ENCODE measurements at places on chromosomes 16 and 17.

DNA sequence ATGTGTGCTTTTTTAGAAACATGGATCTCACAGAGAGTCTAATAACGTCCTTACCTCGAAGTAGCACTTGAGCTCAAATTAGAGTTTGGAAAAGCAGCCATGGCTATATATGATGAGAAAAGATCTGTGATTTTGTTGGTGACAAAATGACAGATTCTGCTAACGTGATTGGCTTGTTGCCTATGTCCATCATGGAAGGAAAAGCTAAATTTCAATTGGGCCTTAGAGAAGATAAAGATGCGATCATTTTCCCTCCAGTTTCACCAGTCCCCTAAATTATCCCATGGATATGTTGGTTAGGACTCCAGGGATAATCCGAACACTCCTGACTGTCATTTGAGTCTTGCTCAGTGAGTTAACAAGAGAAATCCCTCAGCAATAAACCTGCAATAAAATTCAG lies 175.8 kb downstream of the C16orf95 start:
- no peak overlapping the region for H3K27ac ChIP-seq
- no peak overlapping the region for H3K4me3 ChIP-seq
- H3K36me3 ChIP-seq: peaks cover 1% of the 10 kb centered on the region
- H3K4me1 ChIP-seq: no peaks in the 10 kb centered on the region
- H3K27me3 ChIP-seq: no peaks in the 10 kb centered on the region

DNA sequence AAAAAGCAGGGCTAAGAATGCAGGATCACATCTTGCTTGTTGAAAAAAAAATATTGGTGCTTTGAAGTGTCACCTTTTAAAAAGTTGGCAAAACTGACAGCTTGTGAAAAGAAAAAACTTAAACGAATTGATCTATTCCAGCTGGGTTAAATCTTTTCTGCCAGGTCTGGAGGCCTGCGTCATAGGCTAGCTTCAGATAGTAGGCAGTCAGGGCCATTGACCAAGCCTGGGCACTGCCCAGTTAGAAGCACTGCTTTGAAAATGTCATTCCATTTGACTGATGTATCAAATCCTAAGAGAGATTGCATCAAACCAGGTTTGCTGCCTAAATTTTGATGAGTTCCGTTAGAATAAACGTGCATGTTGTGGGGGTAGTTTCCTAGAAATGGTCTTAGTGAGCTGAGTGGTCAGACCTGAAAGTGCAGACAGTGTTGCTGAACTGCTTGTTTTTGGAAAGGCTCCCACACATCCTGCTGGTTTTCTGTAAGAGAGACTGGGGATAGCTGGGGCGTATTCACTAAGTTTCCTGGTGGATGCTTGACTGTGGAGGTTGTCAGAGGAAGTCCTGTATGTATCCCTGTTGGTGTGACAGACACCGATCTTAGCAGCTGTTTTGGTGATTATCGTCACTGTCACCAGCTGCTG lies 38.8 kb downstream of the NUP88 start:
- H3K36me3 ChIP-seq: peaks cover 34% of the 10 kb centered on the region
- H3K27ac ChIP-seq: no peak overlapping the region
- no peaks in the 10 kb centered on the region for H3K27me3 ChIP-seq
- no peaks in the 10 kb centered on the region for H3K4me1 ChIP-seq

- H3K4me1 ChIP-seq: no peaks in the 10 kb centered on the region
- peak; percentile 5 for DNase-seq
- peaks cover 8% of the 10 kb centered on the region for H3K27me3 ChIP-seq
- no peak overlapping the region for H3K27ac ChIP-seq
- no peak overlapping the region for H3K4me3 ChIP-seq
- H3K36me3 ChIP-seq: no peaks in the 10 kb centered on the region
These were observed 24.2 kb upstream of the ATP2A3 start for GRCh38 chr17:3988297-3989040.

GRCh38 chr16:31487720-31488467 lies 5.0 kb downstream of the SLC5A2 start:
- H3K4me1 ChIP-seq: peaks cover 3% of the 10 kb centered on the region
- DNase-seq: peak; percentile 63
- H3K36me3 ChIP-seq: peaks cover 18% of the 10 kb centered on the region
- H3K4me3 ChIP-seq: peak overlapping the region; percentile 75
- H3K27ac ChIP-seq: no peak overlapping the region

GRCh38 chr17:27893841-27894503 lies 807 bp upstream of the LYRM9 start:
- no peak for DNase-seq
- H3K4me3 ChIP-seq: peak overlapping the region; percentile 68
- peaks cover 20% of the 10 kb centered on the region for H3K4me1 ChIP-seq
- H3K27me3 ChIP-seq: peaks cover 11% of the 10 kb centered on the region

- peaks cover 53% of the 10 kb centered on the region for H3K4me1 ChIP-seq
- no peak overlapping the region for H3K27ac ChIP-seq
- DNase-seq: no peak
- H3K4me3 ChIP-seq: no peak overlapping the region
- no peaks in the 10 kb centered on the region for H3K36me3 ChIP-seq
These were observed 15.8 kb downstream of the CDH16 start for GRCh38 chr16:66902648-66903543.

GRCh38 chr17:17729620-17730249 lies 48.5 kb downstream of the RAI1 start:
- H3K36me3 ChIP-seq: peaks cover 5% of the 10 kb centered on the region
- peaks cover 31% of the 10 kb centered on the region for H3K4me1 ChIP-seq
- H3K27ac ChIP-seq: peak overlapping the region; percentile 21
- H3K4me3 ChIP-seq: no peak overlapping the region
- DNase-seq: no peak
- no peaks in the 10 kb centered on the region for H3K27me3 ChIP-seq

DNA sequence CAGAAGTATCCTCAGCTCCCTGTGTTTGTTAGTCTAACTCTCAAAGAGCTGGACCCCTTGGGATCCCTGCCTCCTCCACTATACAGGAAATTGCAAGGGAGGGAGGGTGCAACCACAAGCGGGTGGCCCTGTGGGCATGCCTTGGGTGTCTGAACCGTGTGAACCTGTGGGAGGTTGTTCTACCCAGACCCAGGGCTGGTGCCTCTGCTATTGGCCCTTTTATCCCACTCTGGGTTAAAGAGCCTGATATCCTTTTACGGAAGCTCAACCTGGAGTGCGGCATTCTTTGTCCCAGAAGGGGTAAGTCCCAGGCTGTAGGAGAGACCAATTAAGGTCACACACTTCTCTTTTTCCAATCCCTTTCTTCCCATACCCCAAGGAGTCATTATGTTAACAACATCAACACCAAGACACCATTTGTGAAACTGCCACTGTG lies 53.4 kb downstream of the ARSG start:
- no peaks in the 10 kb centered on the region for H3K4me1 ChIP-seq
- no peak overlapping the region for H3K4me3 ChIP-seq
- H3K36me3 ChIP-seq: no peaks in the 10 kb centered on the region
- DNase-seq: no peak

DNA sequence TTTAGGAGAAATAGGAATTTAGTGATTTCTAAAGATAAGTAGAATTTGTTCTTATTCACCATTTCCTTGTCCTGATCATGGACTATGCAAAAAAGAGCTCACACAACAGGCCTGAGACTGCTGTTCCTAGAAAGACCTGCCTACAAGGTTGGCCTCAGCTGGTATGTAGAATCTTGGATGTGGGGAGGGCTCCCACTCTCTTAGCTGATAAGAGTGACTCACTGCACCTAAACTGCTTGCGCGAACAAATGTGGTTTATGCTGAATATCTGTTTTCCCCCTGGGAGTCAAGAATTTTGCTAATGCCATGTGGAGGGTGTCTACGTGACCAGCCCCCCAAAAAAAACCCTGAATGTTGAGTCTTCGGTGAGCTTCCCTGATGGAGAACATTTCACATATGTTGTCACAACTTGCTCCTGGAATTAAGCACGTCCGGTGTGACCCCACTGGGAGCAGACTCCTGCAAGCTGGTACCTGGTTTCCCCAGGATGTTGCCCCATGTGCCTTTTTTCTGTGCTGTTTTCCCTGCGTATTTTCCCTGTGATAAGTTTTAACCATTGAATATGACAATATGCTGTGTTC lies 68.8 kb upstream of the HSBP1 start:
- no peak overlapping the region for H3K4me3 ChIP-seq
- H3K4me1 ChIP-seq: no peaks in the 10 kb centered on the region

GRCh38 chr16:20897922-20898321 lies 2.2 kb downstream of the DCUN1D3 start:
- H3K27me3 ChIP-seq: no peaks in the 10 kb centered on the region
- peaks cover 6% of the 10 kb centered on the region for H3K36me3 ChIP-seq
- DNase-seq: no peak
- H3K27ac ChIP-seq: peak overlapping the region; percentile 98

GRCh38 chr16:66851166-66851964 lies 7.2 kb downstream of the CA7 start:
- H3K36me3 ChIP-seq: no peaks in the 10 kb centered on the region
- no peaks in the 10 kb centered on the region for H3K4me1 ChIP-seq
- no peak overlapping the region for H3K27ac ChIP-seq
- H3K27me3 ChIP-seq: peaks cover 22% of the 10 kb centered on the region
- no peak overlapping the region for H3K4me3 ChIP-seq
- DNase-seq: no peak

- H3K27me3 ChIP-seq: peaks cover 6% of the 10 kb centered on the region
- H3K4me1 ChIP-seq: peaks cover 1% of the 10 kb centered on the region
- no peak overlapping the region for H3K27ac ChIP-seq
- H3K36me3 ChIP-seq: no peaks in the 10 kb centered on the region
- H3K4me3 ChIP-seq: no peak overlapping the region
These were observed 67.9 kb downstream of the PCTP start for GRCh38 chr17:55818451-55819375.

DNA sequence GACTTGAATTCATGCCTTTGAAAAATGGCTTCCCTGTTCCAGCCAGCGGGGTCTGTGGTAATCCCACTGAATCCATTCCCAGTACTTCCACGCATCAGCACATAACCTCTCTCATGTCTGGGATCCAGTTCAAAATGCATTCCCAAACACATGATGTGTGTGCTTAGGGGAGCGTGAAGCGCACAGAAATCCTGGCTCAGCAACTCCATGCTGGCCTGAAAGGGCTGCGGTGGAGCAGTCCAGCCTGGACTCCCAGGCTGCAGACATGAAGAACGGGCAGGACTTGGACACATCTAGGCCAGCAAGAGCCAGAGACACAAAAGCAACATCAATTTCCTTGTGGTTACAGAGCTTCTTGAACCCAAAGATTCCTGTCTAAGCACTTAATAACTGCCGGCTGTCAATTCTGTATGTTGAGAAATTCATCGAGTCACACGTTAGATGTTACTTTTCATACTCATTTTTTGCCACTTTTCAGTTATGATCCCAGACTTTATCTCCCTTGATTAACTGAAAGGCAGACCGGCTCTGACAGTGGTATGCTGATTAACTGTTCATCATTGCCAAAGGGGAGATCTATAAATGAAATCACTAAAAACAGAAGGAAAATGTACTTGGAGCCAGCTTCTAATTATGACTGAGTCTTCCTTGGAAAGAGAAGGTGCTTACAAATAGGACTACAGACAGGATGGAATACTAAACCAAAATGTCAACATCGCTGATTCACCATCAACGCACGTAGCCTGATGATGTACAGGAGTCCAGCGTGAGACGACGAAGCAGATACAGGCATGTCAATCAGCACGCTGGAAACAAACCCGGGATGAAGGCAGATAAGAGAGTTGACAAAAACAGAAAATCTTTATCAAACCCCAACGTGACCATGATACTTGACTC lies 23.0 kb downstream of the NSMCE1 start:
- H3K27me3 ChIP-seq: no peaks in the 10 kb centered on the region
- H3K4me1 ChIP-seq: peaks cover 21% of the 10 kb centered on the region
- no peak overlapping the region for H3K27ac ChIP-seq
- H3K36me3 ChIP-seq: no peaks in the 10 kb centered on the region

DNA sequence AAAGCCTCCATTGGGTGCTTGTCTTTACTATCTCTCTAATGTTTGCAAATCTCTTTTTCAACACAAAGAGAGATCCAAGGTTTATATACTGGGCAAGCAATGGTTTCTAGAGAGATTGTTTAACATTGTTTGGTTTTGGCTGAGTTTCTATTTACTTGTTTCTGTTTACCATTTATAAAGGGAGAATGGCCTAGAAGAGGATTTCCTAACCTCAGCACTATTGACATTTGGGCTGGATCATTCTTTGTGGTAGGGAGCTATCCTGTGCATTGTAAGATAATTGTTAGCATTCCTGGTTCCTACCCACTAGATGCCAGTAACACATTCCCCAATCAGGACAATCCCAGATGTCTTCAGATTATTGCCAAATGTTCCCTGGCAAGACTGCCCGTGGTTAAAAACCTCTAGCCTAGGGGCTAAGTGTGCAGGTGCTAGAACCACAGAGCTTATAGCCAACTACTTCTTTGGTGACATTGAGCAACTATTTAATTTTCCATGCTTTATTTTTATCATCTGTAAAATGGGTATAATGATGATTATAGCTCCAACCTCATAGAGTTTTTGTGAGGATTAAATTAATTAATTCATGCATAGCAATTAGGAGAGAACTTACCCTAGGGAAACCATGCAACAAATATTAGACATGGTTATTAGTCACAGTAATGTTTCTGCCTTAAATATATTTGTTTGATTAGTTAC lies 413.9 kb upstream of the MAF start:
- H3K4me1 ChIP-seq: no peaks in the 10 kb centered on the region
- peaks cover 13% of the 10 kb centered on the region for H3K27me3 ChIP-seq
- H3K4me3 ChIP-seq: no peak overlapping the region
- H3K36me3 ChIP-seq: no peaks in the 10 kb centered on the region
- DNase-seq: no peak
- no peak overlapping the region for H3K27ac ChIP-seq

DNA sequence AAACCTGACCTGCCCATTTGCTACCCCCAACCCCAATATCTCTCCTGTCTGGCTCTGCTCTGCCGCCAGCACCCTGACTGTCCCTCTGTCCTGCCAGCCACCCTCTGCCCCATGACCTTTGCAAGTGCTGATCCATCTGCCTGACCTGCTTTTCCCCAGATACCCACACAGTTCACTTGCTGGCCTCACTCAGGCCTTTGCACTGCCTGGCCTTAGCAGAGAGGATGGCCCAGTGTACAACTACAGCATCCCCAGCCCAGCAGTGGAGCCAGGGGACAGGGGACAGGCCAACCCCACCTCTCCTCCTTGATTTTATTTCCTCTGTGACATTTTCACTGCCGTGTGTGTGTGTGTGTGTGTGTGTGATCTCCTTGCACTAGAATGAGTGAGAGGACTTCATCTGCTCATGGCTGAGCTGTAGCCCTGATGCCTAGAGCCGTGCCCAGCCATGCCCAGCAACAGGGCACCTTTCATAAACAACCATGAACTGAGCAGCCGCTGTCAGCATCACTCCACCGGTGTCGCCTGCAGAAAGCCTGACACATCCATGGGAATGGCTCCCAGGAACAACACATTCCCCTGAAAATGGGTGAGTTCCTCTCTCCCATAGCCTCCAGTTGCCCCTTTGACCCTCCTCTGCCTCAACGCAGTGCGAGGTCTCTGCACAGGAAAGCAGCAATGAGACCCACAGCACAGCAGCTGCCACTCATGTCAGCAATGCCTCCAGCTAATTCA lies 36.0 kb upstream of the RBFOX3 start:
- H3K36me3 ChIP-seq: no peaks in the 10 kb centered on the region
- no peak overlapping the region for H3K4me3 ChIP-seq
- peaks cover 51% of the 10 kb centered on the region for H3K27me3 ChIP-seq
- peak; percentile 20 for DNase-seq
- H3K4me1 ChIP-seq: no peaks in the 10 kb centered on the region

- H3K4me1 ChIP-seq: no peaks in the 10 kb centered on the region
- no peaks in the 10 kb centered on the region for H3K36me3 ChIP-seq
- DNase-seq: no peak
- H3K4me3 ChIP-seq: no peak overlapping the region
These were observed 1239.3 kb downstream of the CDH11 start for GRCh38 chr16:63882576-63882975.

GRCh38 chr17:80277751-80278671 lies 17.4 kb downstream of the RNF213 start:
- no peaks in the 10 kb centered on the region for H3K27me3 ChIP-seq
- no peak overlapping the region for H3K4me3 ChIP-seq
- no peak for DNase-seq
- H3K36me3 ChIP-seq: peaks cover 11% of the 10 kb centered on the region
- no peak overlapping the region for H3K27ac ChIP-seq

- H3K4me3 ChIP-seq: peak overlapping the region; percentile 85
- H3K27me3 ChIP-seq: no peaks in the 10 kb centered on the region
These were observed 35.1 kb downstream of the DDX19A start for GRCh38 chr16:70381604-70382342.
